ENCODE measurements at places on chromosomes 3 and 15.

GRCh38 chr3:49535971-49536874 lies 18.1 kb upstream of the BSN start:
- DNase-seq = no peak

- DNase-seq = no peak
These were observed 47.9 kb downstream of the TLE3 start for GRCh38 chr15:70049701-70050301.

GRCh38 chr15:36926427-36926825 lies 173.9 kb downstream of the MEIS2 start:
- no peak for DNase-seq

GRCh38 chr3:130979117-130979516 lies 47.5 kb downstream of the ASTE1 start:
- no peak for DNase-seq

- no peak for DNase-seq
These were observed 107.5 kb downstream of the RASA2 start for GRCh38 chr3:141594357-141594756.
